ENCODE measurements at places on chromosomes 2 and 18.

GRCh38 chr2:197996583-197996982 lies 192.2 kb downstream of the PLCL1 start:
- DNase-seq = no peak

- DNase-seq = no peak
Measured at GRCh38 chr2:239917125-239917956, 107.8 kb downstream of the NDUFA10 start.

DNA sequence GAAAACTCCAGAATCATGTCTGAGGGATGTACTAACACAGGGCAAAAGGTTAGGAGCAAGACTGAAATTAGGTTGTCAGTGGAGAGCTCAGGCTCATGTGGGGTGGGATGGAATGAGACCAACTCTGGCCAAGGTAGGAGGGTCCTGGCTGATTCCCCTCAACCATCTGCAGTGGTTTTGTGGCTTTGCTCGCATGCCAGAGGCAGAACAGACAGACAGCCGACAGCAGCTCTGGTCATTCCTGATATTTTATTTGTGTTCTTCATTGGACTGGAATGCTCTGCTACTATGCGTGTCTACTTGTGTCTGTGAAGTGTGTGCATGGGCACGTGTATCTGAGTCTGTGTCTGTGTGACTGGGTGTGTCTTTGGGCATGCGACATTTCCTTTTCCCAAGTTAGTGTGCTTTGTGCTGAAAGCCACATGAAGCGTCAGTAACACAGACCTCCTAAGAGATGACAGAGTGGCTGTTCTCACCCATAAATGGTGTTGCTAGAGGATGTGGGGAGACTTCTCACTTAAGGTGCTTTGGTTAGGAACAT lies 239.5 kb downstream of the CNTNAP5 start:
- DNase-seq = no peak

DNA sequence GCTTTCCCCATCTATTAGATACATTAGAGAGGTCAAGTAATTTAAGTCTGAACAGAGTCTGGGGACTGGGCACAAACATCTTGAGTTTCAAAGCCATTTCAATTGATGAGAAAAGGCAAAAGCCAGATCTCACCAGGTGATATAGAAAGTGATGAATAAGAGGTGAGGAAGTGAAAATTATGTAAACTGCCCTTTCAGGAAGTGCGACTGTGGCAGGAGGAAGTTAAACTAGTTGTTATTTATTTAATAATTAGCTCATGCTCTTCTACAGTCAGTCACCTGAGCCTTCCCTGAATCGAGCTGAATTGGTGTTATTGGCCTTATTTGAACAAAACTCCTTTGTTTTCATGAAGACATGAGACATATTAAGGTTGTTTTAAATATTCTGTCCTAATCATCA lies 115.1 kb downstream of the CDH20 start:
- no peak for DNase-seq

DNA sequence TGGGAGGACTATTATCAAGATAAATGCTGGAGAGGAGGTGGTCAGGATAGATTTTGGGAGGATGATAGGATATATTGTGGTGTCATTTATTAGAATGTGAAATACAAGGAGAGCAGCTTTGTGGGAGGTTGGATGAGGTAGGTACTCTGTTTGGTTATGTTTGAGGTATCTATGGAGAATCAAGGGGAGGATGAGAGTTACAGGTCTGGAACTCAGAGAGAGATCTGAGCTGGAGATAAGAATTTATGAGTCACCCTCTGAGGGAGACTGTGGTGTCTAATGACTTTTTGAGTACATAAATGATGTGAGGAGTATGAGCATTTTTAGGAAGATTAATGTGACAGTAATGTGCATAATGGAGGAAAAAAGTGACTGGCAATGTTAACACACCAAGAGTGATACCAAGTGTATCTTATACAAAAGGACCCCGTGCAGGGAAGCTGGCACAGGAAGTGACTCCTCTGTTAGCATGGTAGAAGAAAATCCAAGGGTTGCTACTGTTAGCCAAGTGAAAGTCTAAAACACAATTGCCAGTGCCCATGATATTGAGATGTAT lies 48.2 kb downstream of the CRIM1 start:
- DNase-seq = no peak

All from esophagus squamous epithelium (tissue), 5 donors.